ENCODE measurements at places on chromosomes 7 and 10.

GRCh38 chr10:66627156-66627555 lies 298.7 kb upstream of the LRRTM3 start:
- no peak for DNase-seq

DNA sequence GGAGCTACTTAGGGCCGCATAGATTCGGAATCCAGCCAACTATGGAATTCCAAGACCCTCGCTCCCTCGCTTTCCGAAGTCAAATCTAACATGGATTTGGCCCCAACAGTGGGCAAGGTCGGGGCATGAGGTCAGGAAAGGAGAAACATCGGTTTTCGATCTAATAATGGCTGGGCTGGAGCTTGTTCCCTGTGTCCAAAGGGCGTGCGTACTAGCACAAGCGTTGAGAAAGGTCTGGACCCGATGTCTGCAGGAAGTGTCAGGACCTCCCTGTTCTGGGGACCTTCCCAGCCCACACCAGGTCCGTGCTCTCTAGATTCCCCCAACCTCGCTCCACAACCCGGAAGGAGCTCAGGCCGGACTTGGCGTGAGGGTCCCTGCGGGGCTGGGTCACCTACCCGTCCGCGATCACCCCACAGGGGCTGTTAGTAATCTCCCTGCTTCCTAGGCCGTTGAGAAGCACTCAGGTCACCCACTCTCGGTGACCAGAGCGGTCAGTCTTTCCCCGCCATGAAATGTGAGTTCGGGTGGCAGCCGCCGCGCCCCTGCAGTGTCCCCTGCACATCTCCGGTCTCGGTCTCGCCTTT lies 4.8 kb downstream of the FEZF1 start:
- DNase-seq = no peak

GRCh38 chr7:134388336-134389019 lies 70.4 kb downstream of the AKR1B1 start:
- no peak for DNase-seq

- no peak for DNase-seq
These were observed 4.3 kb downstream of the LIPN start for GRCh38 chr10:88764110-88764509.

- DNase-seq = no peak
These were observed 563.4 kb downstream of the KCNMA1 start for GRCh38 chr10:77074104-77074624.

DNA sequence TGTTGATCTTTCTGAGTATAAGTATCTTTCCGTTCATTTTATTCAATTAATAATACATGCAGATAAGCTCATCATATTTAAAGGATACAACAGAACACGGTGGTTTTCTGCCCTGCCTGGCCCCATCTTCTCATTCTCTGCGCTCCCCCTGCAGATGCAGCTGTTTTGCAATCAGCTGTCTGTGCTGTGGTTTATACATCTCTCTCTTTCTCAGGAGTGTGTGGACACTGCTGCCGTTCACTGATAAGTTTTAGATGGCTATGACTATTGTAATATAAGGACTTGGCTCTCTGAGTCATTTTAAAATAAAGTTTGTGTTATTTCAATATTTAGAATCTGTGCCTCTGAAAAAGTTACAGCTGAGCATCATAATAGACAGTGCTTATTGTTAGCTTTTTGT lies 54.5 kb downstream of the CUL1 start:
- no peak for DNase-seq

DNA sequence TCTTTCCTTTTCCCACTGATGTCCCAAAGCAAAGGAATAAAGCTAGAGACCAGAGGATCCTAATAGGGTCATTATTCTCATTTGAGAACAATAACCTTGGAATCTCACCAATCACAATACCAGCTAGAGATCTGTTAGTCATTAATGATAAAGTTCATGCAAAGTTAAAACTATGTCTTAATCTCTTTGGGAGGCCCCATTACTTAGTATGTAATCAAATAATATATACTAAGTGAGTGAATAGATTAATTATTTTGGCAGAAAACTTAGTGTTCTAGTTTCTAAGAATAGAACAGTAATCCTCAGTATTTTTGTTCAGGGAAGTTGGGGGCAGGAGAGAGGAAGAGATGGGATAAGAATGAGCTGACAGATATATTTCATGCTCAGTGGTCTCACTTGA lies 227.2 kb downstream of the MTERF1 start:
- DNase-seq = no peak

DNA sequence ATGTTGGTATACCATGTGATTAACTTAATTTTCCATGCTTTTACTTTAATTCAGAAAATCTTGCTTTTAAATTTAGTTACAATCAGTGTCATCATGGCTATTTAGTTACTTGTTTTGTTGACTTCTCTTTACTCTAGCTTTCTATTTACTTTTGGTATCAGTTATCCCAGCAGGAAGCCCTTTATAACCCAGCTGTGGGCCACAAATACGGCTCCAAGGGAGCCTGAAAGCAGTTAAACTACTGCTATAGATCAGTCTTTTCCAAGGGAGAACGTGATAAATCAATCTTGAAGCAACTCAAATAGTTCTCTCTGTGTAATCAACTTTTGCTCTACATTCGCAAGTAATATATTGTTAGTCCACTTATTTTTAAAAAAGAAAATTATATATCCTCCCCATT lies 287.4 kb downstream of the CACNA2D1 start:
- no peak for DNase-seq
